ENCODE measurements at places on chromosomes 1 and 21. TPM values are rescaled to one million over a fixed set of nuclear protein-coding genes. Genes with fewer than 3 reads are reported as not detected.

The PRR9 gene
- total RNA-seq = not detected

The HCRTR1 gene
- not detected for total RNA-seq

The GREM2 gene
- total RNA-seq = 1.4 TPM

The OR2T29 gene
- not detected for total RNA-seq

The OR2T11 gene
- total RNA-seq = not detected

The TRPM2 gene
- 13.7 TPM for total RNA-seq

- no peak overlapping the region for H3K27ac ChIP-seq
- no peak overlapping the region for H3K4me3 ChIP-seq
- peaks cover 40% of the 10 kb centered on the region for H3K4me1 ChIP-seq
- H3K27me3 ChIP-seq = no peaks in the 10 kb centered on the region
- peaks cover 69% of the 10 kb centered on the region for H3K36me3 ChIP-seq
These were observed 16.6 kb downstream of the C21orf91 start for GRCh38 chr21:17802572-17802971.

- H3K4me1 ChIP-seq = peaks cover 10% of the 10 kb centered on the region
- peak within 1 kb of the TSS; percentile 73 for H3K4me3 ChIP-seq
- no peaks in the 10 kb centered on the region for H3K36me3 ChIP-seq
- peaks cover 31% of the 10 kb centered on the region for H3K27me3 ChIP-seq
- peak; percentile 60 for DNase-seq
- H3K27ac ChIP-seq = peak within 1 kb of the TSS; percentile 2
These were observed at the start of gene RALGPS2 for GRCh38 chr1:178724728-178725465. Gene RALGPS2, plus strand, starts transcription at chr1:178725244. Its CDS starts 51,521 bp downstream, at chr1:178776765.

- H3K36me3 ChIP-seq = peaks cover 13% of the 10 kb centered on the region
- DNase-seq = peak; percentile 58
- peak overlapping the region; percentile 94 for H3K27ac ChIP-seq
- H3K4me3 ChIP-seq = peak overlapping the region; percentile 30
- peaks cover 74% of the 10 kb centered on the region for H3K4me1 ChIP-seq
- H3K27me3 ChIP-seq = peaks cover 1% of the 10 kb centered on the region
These were observed 4.8 kb upstream of the IFNLR1 start for GRCh38 chr1:24191860-24192259.

GRCh38 chr21:36989699-36990507 lies 16.6 kb upstream of the RIPPLY3 start:
- peaks cover 38% of the 10 kb centered on the region for H3K4me1 ChIP-seq
- peak overlapping the region; percentile 83 for H3K4me3 ChIP-seq
- no peaks in the 10 kb centered on the region for H3K27me3 ChIP-seq
- peak overlapping the region; percentile 78 for H3K27ac ChIP-seq

GRCh38 chr1:205973377-205974232 lies 29.6 kb downstream of the RAB7B start:
- no peaks in the 10 kb centered on the region for H3K4me1 ChIP-seq
- no peak overlapping the region for H3K4me3 ChIP-seq
- DNase-seq = no peak
- H3K27ac ChIP-seq = no peak overlapping the region

DNA sequence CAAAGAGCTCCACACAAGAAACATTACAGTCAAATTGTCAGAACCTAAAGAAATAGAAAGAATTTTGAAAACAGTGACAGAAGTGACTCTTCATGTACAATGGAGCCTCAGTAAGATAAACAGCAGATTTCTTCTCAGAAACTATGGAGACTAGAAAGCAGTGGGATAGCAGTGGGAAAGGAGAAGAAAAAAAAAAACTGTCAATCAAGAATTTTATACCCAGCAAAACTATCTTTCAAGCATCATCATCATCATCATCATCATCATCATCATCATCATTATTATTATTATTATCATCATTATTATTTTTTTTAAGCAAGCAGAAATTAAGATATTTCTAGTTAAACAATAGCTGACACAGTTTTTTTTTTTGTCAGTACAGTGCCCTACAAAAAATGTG lies 24.2 kb downstream of the CEP170 start:
- no peak overlapping the region for H3K27ac ChIP-seq
- DNase-seq = no peak
- H3K27me3 ChIP-seq = no peaks in the 10 kb centered on the region
- H3K4me3 ChIP-seq = no peak overlapping the region

GRCh38 chr1:16145030-16145661 lies 10.7 kb downstream of the EPHA2 start:
- H3K4me1 ChIP-seq = no peaks in the 10 kb centered on the region
- peaks cover 7% of the 10 kb centered on the region for H3K27me3 ChIP-seq
- no peaks in the 10 kb centered on the region for H3K36me3 ChIP-seq
- DNase-seq = no peak
- no peak overlapping the region for H3K4me3 ChIP-seq
- H3K27ac ChIP-seq = no peak overlapping the region

DNA sequence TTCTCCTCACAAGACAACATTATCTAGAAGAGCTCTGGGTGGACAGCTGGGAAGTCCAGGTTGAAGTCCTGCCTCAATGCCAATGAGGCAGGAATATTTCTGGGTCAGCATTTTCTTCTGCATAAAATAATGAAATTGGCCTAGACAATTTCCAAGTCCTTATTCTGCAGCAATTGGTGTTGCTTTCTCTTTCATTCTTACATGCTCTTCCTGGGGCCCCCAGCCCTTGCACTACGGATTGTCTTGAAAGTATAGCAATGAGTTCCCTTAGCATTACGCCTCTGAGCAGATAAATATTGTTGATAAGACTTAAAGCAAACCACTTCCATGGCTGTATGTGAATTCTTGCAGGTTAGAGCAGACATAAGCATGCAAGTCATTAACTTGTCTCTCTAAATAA lies 188.5 kb downstream of the TGFBR3 start:
- H3K4me3 ChIP-seq = peak overlapping the region; percentile 52
- peak; percentile 77 for DNase-seq
- H3K27me3 ChIP-seq = no peaks in the 10 kb centered on the region
- peak overlapping the region; percentile 86 for H3K27ac ChIP-seq
- H3K36me3 ChIP-seq = peaks cover 84% of the 10 kb centered on the region

GRCh38 chr1:24745711-24746413 lies 615 bp downstream of the CLIC4 start:
- H3K4me1 ChIP-seq = peaks cover 50% of the 10 kb centered on the region
- no peaks in the 10 kb centered on the region for H3K36me3 ChIP-seq
- peaks cover 12% of the 10 kb centered on the region for H3K27me3 ChIP-seq

DNA sequence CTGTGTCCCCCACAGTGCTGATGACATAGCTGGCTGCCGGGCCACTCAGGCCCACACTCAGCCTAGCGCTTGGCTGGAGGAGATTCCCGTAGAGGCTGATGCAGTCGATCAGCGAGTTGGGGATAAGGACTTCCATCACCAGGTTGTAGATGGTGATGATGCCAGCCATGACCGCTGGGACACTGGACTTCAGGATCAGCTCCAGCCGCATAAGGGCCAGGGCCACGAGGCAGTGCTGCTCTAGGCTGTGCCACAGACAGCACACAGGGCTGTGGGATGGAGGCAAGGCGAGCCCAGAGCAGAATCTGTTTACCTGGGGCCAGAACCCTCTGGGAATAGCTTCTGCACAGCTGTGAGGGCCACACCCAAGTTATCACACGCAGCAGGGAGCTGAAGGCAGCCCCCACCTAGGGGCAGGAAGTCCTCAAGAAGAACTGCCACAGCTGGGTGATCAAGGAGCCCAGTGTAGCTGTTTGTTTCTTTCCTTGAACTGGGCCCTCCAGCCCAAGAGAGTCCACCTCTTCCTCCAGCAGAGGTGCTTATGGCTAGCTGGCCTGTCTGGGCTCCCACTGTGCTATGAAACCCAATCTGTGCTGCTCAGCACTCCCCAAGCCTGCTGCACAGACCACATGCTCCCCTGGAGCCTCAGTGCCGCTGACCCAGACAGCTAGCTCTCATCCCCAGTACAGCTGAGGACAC lies 6.2 kb downstream of the SLC2A1 start:
- H3K36me3 ChIP-seq = peaks cover 76% of the 10 kb centered on the region
- H3K27ac ChIP-seq = peak overlapping the region; percentile 87
- H3K27me3 ChIP-seq = no peaks in the 10 kb centered on the region
- H3K4me1 ChIP-seq = peaks cover 86% of the 10 kb centered on the region

DNA sequence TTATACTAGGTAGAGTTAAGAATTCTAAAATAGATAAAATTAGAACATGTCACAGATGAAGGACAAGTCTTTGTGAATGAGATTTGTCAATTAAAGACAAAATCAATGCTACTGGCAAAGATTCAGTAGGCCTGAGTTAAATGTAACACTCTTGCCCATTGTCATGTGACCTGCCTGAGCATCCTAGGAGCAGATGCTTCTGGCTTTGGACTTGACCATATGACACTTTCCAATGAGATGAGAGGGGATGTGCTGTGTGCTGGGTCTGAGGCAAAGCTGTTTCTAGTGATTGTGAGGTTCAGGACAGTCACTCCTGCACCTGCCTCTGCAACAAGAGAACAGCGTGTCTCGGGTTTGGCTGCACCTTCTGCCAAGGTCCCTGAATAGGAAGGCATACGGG lies 144.9 kb downstream of the HIVEP3 start:
- no peaks in the 10 kb centered on the region for H3K27me3 ChIP-seq
- DNase-seq = no peak
- H3K36me3 ChIP-seq = no peaks in the 10 kb centered on the region

DNA sequence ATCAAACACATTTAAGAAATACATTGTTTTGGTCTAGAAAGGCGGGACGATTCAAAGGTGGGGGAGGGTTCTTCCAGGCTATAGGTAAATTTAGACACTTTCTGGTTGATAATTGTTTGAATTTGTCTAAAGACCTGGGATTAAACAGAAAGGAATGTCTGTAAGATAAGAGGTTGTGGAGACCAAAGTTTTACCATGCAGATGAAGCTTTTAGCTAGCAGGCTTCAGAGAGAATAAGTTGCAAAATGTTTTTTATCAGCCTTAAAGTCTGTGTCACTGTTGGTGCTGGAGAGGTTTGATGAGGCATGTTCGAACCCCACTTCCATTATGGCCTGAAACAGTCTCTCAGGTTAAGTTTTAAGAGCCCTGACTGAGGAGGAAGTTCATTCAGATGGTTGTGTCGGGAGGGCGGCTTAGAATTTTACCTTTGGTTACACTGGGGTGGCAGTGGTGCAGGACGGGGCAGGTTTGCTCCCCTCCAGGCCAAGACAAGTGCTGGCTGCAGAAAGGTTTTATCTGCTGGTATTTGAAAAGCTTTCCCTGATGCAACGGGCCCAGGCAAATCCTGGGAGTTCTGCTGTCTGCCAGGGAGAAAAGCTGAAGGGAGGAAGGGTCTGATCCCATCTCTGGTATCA lies 16.0 kb upstream of the SLC2A5 start:
- DNase-seq = no peak
- H3K36me3 ChIP-seq = no peaks in the 10 kb centered on the region
- H3K27me3 ChIP-seq = peaks cover 44% of the 10 kb centered on the region

DNA sequence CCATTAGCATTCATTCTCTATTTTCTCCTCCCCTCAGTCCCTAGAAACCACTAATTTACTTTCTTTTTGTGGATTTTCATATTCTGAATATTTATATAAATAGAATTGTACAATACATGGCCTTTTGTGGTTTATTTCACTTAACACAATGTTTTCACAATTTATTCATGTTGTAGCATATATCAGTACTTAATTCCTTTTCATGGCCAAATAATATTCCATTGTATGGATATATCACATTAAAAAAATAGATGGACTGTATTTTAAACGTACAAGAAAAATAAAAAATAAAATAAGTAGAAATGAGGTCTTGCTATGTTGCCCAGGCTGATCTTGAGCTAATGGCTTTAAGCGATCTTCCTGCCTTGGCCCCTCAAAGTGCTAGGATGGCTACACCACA lies 25.0 kb downstream of the SCP2 start:
- H3K27me3 ChIP-seq = no peaks in the 10 kb centered on the region
- no peak for DNase-seq
- peaks cover 10% of the 10 kb centered on the region for H3K36me3 ChIP-seq

GRCh38 chr1:215290018-215290417 lies 207.5 kb downstream of the KCNK2 start:
- no peak for DNase-seq
- no peak overlapping the region for H3K4me3 ChIP-seq
- no peaks in the 10 kb centered on the region for H3K36me3 ChIP-seq
- H3K4me1 ChIP-seq = no peaks in the 10 kb centered on the region
- no peaks in the 10 kb centered on the region for H3K27me3 ChIP-seq

Measured in activated CD4-positive, alpha-beta memory T cell treated with anti-CD3 and anti-CD28 coated beads, Interleukin-2, amount 10 ng/mL, durations not matched to agents 7 days and 5 days (primary cell).